ENCODE measurements at places on chromosomes 5 and 9.

DNA sequence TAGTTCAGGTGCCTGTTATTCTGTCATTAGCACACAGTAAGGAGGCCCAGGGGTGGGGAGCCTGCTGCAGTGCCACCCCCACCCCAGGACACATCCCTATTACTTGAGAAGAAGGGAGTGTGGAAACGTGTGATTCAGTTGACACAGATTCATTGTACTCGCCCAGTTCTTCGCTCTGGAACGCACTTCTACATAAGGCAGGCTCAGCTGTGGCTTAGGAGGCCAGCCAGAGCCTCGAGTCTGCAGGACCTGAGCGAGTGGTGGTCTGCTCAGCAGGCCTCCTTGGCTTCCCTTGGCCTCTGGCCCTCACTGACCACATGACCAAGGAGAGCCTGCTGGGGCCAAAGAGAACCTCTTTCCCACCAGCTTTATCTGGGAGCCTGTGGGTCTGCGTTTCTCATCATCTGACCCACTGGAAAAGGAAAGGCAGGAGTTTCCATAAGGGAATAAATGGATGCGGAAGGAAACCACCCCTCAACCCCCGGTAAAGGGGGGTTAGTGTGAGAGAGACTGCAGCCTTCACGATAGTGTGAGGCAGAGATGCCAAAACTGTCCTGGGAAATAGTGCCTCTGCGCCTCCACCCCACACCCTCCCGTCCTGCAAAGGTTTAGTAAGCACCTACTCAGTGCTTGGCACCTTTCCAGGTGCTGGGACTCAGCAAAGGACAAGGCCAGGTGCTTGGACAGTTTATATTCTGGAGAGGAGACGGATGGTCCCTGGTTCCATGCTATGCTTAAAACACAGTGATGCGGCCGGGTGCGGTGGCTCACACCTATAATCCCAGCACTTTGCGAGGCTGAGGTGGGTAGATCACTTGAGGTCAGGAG, 73.7 kb downstream of the PPARGC1B start:
- no peak for DNase-seq

- DNase-seq = no peak
Measured at GRCh38 chr9:134440636-134441226, 114.5 kb downstream of the RXRA start.

DNA sequence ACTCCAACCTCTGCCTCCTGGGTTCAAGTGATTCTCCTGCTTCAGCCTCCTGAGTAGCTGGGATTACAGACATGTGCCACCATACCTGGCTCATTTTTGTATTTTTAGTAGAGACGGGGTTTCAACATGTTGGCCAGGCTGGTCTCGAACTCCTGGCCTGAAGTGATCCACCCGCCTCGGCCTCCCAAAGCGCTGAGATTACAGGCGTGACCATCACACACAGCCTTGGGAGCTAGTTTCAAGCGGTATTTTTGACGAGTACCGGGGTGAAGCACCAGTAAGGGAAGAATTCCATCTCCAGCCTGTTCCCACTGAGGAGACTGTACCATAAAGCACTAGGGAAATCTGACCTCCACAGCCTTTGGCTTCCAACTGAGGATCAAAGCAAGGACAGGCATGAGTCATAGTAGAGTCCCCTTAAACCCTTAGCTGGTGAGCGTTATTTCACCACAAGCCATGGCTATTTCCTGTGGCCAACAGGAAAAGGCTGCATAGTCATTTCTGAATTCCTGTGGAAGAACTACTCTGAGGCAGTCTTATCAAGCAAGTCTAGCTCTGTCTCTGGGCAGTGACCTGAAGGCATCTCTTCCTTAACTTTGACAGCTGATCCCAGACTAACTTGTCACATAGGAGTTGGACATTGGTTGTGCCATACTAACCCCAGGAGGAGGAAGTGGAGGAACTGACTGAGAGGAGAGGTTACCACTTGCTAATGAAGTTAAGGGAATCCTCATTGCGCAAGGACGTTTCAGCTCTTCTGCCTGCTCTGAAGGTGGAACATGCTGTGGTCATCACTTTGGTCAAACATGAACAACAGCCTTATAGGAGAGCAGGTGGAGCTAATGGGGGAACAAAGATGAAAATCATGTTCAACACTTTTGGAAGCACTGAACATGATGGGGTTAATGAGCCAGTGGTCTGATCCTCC, 85.8 kb upstream of the DMRT1 start:
- DNase-seq = no peak

DNA sequence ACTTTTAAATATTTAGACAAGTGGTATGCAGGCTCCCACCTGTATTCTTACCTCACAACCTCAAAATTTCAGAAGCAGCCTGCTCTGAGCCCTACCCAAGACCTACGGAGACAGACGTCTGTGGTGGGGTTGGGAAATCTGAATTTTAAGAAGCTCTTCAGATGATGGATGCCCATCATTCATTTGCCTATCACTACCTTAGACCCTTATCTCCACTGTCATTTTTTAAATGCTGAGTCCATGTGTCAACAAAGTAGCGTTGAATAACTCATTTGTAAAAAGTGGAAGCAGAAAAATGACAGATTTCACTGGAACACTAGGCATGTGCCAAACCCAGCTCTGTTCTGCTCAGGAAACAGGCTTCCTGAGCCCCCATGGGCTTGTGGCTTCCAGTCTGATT, 85.7 kb downstream of the PDE4D start:
- DNase-seq = no peak

- DNase-seq = peak; percentile 57
Measured at GRCh38 chr5:178356431-178356872, 123.8 kb upstream of the PHYKPL start.

- DNase-seq = no peak
Measured at GRCh38 chr5:157162919-157163510, 3.0 kb downstream of the GARIN3 start.

DNA sequence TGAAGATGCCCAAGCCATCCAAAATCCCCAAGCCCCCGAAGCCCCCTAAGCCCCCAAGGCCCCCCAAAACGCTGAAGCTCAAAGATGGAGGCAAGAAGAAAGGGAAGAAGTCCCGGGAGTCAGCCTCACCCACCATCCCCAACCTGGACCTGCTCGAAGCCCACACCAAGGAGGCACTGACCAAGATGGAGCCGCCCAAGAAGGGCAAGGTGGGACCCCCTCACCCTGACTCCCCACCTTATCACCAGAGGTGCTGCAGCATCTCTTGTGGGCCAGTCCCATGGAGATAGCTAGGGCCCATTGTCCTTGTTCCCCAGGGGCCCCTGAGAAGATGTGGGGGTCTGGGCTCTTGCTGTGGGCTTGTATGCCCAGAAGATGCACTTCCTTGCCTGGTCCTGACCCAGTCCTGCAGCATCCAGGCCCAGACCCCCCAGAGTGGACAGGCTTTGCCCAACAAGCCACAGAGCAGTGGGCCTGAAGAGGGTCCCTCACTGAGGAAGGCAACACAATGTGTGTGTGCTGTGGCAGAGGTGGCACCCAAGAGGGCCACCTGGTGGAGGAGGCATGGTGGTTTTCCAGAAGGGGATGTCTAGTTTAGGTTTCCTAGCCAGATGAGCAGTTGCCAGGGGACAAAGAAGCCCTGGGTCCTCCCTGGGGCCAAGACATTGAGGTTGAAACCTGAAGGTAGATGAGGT, 84.1 kb downstream of the PHF2 start:
- no peak for DNase-seq

DNA sequence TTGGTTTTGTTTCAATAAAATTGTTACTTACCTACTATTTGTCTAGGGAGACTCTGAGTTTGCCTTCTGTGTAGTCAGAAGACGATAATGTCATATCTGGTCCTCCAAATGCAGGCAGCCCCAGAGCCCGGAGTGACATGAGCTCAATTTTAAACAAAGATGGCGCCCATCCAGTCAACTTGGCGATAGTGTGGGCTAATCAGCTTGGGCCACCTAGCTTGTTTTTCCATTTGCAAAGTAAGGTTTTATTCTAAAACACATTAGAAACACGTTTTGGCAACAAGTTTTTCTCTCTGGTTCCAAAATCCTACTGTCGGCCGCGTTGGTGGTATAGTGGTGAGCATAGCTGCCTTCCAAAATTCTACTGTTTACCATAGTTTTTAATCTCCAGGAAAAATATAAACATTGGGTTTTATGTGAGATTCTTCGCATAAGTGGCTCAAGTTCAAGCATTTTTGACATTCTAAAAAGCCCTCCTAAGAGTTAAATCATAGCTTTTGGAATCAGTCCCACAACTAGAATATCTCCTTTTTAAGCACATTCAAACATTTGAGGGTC, 13.2 kb downstream of the TSC1 start:
- DNase-seq = no peak

DNA sequence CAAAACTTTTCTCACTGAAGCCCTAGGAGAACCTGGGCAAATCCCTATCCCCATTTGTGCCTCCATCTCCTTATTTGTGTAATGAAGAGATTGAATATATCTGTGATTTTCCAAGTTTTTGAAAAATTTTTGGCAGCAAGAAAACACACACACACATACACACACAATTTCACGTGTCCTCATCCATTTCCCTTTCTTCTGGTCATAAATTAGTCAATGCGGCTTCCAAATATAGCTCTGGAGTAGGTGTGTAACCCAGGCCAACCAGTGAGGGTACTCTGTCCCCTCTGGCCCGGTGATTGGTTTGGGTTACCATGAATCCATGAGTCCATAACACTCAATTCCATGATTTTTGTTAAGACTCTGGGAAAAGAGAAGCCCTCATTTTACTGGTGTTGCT, 12.7 kb downstream of the CSF1R start:
- no peak for DNase-seq

DNA sequence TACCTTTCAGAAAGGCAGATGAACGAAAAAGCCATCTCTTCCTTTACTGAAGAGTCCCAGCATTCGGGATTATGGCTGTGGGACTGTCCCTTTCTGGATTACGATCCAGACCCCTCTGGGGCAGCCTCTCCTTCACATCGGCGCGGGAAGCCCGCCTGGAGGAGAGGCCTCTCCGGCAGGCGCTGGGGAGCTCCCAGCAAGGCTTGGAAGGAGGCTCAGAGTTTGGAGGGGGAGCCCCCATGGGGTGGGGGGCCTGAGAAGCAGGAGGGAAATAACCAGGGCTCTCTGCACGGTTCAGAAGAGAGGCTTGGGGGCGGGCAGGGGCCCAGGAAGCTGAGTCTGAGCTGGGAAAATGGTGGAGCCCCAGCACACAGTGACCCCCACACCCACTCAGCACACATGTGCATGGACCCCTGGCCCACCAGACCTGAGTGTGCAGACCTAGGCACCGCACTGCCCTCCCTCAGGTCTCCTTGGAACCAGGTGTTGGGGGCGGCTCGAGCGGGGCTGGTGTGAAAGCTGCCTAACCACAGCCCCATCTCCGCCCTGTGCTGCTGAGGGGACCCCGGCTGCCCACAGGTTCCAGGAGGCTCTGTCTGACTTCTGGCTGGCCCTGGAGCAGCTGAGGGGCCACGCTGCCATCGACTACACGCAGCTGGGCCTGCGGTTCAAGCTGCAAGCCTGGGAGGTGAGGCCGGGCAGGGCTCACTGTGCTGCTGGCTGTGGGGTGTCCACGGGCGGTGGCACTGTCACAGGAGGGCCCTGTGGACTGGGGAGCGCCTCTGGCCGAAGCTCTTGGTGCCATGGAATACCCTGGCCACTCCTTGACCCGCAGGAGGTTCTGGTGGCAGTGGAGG, 4.5 kb downstream of the NOXA1 start:
- no peak for DNase-seq

- DNase-seq = no peak
Measured at GRCh38 chr5:33401482-33402390, 39.0 kb upstream of the TARS1 start.

GRCh38 chr5:97118261-97119006, 24.0 kb downstream of the LIX1 start:
- DNase-seq = no peak

DNA sequence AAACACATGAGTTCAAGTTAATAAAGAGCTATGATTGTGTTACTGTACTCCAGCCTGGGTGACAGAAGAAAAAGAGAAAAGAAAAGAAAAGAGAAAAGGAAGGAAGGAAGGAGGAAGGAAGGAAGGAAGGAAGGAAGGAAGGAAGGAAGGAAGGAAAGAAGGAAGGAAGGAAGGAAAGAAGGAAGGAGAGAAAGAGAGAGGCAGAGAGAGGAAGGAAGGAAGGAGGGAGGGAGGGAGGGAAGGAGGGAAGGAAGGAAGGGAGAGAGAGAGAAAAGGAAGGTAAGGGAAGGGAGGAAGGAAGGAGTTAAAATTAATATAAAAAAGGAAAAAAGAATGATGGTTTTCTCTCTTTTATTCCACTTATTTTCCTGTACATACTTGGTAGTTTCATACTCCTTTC, 89.5 kb upstream of the ZBTB43 start:
- no peak for DNase-seq

- DNase-seq = no peak
Measured at GRCh38 chr9:92948632-92949031, 1.3 kb downstream of the FGD3 start.

DNA sequence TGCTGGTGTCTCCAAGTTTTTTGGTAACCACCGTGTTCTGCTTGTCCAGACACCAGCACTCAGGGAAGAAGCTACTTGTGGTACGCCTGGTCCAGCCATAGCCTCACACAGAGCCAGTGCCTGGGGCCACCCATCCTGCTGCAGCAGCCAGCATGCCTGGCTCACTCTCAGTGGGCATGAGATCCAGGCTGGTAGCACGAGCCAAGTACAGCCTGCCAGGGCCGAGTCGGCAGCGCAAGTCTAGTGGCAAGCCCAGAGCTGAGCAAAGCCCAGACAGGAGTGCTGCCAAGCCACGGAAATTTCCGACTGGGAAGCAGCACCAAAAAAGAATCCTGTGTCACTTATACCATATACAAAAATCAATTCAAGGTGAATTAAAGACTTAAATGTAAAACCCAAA, 36.3 kb upstream of the FBXL17 start:
- no peak for DNase-seq

- DNase-seq = peak; percentile 43
Measured at GRCh38 chr5:55993013-55993412, 1.8 kb downstream of the IL6ST start.

GRCh38 chr5:74380193-74380592, 260.3 kb downstream of the ENC1 start:
- no peak for DNase-seq

- DNase-seq = no peak
Measured at GRCh38 chr5:84304599-84304998, 80.1 kb downstream of the EDIL3 start.

GRCh38 chr9:128689293-128689774, 312 bp downstream of the SET start:
- no peak for DNase-seq

- DNase-seq = no peak
Measured at GRCh38 chr5:51734677-51735076, 351.4 kb downstream of the ISL1 start.

DNA sequence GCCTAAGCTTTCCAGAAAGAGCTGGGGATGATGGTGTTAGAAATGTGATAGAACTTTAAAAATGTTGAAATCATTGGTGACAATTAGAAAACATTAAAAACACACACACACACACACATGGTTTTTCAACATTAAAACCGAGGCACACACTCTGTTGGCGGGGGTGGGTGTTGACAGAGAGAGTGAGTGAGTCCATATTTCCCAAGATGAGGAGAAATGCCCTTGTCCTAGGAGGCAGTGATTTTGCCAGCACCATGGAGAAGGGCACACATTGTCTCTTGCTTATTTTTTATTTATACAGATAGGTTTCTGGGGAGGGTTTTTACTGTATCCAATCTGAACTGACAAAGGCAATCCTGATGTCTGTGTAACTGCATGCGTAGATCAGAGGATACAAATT, 152.5 kb downstream of the INSYN2B start:
- DNase-seq = no peak

Data from nephron progenitor cell (in vitro differentiated cells).